ENCODE measurements at places on chromosomes 2 and 18.

GRCh38 chr2:173412628-173413027 lies 58.0 kb downstream of the CDCA7 start:
- DNase-seq: no peak

- DNase-seq: no peak
These were observed 230.2 kb upstream of the ZC3H15 start for GRCh38 chr2:186255823-186256222.

DNA sequence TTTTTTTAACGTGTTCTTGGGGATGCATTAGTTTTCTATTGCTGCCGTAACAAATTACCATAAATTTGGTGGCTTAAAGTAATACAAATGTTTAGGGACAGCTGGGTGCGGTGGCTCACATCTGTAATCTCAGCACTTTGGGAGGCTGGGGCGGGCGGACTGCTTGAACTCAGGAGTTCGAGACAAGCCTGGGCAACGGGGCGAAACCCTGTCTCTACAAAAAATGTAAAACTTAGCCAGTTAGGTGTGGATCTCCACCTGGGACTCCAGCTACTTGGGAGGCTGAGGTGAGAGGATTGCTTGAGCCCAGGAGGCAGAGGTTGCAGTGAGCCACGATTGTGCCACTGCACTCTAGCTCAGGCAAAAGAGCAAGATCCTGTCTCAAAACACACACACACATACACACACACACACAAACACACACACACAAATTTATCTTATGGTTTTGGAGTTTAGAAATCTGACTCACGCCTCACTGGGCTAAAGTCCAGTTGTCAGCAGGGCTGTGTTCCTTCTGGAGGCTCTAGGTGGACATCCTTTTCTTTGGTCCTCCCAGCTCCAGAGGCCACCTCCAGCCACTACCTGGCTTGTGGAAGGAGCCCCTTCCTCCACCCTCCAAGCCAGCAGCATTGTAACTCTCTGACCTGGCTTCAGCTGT lies 76.1 kb downstream of the SEPTIN10 start:
- no peak for DNase-seq

GRCh38 chr2:35978218-35978617 lies 377.4 kb upstream of the CRIM1 start:
- DNase-seq: no peak

- no peak for DNase-seq
These were observed 18.9 kb downstream of the TTR start for GRCh38 chr18:31610286-31611205.

GRCh38 chr2:20451341-20451740 lies 4.5 kb downstream of the RHOB start:
- DNase-seq: no peak

DNA sequence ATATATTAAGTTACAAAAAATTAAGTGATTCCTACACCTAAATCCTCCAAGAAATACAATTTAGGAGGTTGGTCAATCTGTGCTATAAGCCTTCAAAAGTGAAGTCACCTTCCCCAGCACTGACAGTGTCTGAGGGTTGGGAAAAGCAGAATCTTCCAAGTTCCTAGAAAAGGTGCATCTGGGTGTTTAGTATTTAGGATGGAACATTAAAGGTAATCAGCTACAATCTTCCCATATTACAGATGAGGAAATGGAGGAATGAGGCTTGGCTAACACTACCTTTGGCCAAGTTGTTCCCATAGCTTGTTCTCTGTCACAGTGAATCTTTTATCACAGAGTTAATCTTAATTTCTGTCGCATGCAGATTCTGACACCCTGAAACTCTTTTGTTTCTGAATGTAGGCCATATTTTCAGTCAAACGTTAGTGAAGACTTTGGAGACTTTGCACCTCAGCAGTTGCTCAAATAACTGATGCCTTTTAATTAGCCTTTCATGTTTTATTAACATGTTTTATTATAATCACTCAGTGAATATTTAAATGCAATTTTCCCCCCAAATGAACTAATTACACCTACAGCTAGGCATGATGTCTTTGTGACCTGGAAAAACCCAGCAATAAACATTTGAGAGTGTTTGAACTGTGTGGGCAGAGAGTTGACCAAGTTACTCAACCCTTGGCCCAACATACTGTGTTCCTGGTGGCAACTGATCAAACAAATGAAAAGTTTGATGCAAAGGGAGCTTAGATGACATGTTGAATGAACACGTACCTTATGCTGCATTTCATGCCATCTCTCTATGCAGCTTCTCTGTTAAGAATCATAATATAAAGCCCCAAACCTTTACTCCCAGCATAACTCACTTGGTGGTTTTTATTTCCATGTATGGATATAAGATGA lies 17.6 kb downstream of the FN1 start:
- no peak for DNase-seq

GRCh38 chr2:7801212-7801611 lies 880.6 kb upstream of the ID2 start:
- DNase-seq: no peak

- DNase-seq: no peak
These were observed 122.0 kb upstream of the RNU4ATAC start for GRCh38 chr2:121408641-121409040.

DNA sequence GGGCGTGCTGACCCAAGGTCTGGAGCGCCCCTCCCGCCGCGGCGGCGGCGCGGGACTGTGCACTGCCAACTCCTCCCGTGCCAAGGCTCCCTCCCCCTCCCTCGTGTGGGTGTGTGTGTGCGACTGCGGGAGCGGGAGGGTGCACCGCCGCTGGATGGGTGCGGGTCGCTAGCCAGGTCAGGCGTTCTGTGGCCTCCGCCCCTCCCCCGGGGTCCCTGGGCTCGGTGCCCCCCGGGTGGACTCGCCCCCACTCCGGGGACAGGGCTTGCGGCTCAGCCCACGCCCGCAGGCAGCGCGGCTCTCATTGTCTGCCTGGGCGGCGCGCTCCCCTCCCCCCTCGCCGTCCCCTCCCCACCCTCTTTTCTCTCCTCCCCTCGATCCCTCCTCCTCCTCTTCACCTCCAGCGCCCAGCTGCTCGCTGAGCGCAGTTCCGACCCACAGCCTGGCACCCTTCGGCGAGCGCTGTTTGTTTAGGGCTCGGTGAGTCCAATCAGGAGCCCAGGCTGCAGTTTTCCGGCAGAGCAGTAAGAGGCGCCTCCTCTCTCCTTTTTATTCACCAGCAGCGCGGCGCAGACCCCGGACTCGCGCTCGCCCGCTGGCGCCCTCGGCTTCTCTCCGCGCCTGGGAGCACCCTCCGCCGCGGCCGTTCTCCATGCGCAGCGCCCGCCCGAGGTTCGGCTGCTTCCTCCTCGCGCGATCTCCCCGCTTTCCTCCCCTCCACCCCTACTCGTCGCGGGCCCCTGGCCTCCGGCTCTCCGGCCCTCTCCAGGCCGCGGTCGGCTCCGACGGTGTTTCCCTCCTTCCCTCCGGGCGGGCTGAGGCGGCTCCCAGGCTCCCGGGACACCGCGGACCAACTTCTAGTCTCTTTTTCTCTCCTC lies at the start of gene GATA6:
TSS of gene GATA6 (plus strand) at position 579 of the 878 bp plus-strand sequence. CDS start 1,556 bp downstream, outside the sequence.
- no peak for DNase-seq

DNA sequence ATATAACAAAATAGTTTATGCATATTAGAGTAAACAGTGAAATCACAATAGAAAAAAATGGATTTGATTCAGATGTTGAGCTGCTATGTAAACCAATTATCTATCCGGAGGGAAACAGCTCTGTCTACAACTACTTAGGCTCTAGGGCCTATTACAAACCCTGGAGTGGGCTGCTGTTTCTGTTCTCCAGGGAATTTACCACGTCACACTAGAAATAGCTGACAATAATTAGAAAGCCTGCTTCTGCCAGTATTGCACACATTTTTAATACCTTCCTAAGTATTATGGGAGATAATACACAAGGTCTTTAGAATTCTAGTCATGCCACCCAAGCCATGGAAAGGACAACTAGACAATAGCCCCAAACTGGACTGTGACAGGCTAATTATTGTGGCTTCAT lies 411.1 kb downstream of the FIGN start:
- no peak for DNase-seq

DNA sequence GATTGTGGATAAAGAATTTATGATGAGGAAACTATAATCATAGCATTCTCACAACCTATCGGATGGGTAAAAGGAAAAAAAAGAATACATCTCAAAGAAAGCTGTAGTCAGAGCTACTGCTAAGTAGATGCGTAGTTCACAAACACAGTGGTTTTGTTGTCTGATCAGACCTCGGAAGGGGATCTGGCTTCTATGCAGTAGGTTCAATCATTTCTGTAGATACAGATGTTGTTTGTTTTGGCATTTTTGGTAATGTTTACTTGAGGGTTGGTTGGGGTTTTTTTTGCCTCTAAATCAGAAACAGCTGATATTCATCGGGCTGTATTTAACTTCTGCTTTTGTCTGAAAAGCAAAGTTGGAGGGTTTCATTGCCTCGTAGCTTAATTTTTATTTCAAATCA lies 42.1 kb downstream of the NPAS2 start:
- no peak for DNase-seq

DNA sequence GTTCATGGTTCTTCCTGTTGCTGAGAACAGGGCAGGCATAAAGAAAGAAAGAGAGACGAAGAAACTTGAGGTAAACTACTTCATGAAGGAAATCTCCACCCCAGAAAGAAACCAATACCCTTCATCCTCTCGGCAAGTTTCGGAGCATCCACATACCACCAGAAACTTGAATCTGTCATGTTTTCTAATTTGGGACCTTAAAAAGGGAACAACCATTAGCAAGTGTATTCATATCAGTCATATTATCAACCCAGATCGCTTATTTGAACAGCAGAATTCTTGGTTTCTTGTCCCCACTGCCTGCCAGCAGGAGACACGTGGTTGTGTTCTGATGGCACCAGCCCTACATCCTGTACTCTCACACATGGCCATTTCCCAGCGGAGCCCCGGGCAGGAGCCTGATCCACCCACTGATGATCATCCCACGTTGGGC lies 53.2 kb upstream of the FZD7 start:
- no peak for DNase-seq

DNA sequence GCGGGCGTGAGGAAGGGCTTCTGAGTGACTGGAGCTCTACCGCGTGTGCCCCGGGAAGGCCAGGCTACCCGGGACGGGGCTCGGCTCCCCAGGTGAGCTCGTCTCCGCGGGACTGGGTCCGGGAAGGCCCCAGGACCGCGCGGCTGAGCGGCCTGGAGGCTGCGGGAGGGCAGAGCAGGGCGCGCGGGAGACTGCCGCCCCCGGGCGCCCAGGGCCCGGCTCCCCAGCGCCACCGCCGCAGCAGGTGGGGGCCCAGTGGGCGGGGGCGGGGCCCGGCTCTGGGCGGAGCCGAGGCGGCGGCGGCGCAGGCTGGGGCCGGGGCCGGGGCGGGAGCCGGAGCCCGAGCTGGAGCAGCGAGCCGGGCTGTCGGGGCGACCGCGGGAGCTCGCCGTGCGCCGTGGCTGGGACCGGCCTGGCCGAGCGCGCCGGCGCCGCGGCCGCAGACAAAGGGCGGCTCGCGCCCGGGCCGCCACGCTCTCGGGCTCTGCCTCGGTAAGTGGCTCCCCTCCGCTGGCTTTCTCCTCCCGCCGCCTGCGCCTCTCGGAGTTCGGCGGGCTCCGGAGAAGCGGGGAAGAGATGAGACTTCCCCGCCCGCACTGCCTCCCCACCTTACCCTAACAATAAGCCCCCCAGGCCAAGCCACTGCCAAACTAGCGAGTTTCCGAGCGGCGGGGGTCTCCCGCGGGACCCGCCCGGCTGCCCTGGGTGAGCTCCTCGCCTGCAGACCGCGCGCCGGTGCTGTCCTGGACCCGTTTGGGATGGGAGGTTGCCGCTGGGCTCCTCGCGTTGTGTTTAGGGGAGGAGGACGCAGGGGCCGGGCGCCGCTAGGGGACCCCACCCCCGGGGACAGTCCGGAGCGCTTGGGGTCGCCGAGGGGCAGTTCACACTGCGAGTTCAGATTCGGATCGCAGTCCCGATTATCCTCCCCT lies at the start of gene MAPK4:
TSS of gene MAPK4 (plus strand) at position 336 of the 929 bp plus-strand sequence. CDS start 103,872 bp downstream, outside the sequence.
- DNase-seq: peak; percentile 52

- no peak for DNase-seq
These were observed 33.2 kb upstream of the ID2 start for GRCh38 chr2:8648441-8649213.

- no peak for DNase-seq
These were observed 156.2 kb downstream of the HDAC4 start for GRCh38 chr2:239244625-239245024.

DNA sequence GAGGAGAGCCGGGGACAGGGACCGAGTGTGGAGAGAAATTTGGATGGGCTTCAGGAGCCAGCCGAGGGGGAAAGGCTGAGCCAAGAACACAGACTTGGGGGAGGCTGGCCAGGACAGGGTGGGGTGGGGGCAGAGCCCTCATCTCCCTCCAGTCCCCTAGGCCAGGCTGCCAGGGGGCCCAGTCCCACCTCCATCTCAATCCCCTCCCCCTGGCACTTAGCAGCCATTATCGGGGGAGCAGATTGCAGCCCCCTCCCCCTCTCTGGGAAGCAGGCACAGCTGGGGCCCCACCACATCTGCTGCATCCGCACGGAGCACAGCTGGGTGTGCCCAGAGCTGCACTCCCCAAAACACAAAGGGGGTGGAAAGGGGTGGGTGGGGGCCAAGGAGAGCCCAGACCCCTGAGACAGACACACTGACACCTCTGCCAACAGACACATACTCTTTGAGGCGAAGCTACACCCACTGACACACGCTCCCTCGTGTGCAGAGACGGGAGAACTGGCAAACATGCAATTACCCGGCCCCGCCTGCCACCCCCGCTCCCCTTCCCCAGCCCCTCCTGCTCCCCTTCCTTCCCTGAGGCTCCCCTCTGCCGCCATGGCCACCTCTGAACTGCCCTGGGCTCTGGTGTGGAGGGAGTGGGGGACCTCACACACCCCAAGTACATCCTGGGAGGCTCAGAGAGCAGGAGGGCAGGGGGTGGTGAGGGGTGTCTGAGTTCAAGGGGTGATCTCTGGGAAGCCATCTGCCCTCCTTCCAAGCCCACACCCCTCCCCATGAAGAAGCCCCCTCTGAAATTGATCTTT lies 5.1 kb upstream of the ASIC4 start:
- no peak for DNase-seq

GRCh38 chr2:83901317-83901716 lies 557.8 kb downstream of the SUCLG1 start:
- no peak for DNase-seq

- no peak for DNase-seq
These were observed 131.3 kb downstream of the CCDC148 start for GRCh38 chr2:158325031-158325781.

DNA sequence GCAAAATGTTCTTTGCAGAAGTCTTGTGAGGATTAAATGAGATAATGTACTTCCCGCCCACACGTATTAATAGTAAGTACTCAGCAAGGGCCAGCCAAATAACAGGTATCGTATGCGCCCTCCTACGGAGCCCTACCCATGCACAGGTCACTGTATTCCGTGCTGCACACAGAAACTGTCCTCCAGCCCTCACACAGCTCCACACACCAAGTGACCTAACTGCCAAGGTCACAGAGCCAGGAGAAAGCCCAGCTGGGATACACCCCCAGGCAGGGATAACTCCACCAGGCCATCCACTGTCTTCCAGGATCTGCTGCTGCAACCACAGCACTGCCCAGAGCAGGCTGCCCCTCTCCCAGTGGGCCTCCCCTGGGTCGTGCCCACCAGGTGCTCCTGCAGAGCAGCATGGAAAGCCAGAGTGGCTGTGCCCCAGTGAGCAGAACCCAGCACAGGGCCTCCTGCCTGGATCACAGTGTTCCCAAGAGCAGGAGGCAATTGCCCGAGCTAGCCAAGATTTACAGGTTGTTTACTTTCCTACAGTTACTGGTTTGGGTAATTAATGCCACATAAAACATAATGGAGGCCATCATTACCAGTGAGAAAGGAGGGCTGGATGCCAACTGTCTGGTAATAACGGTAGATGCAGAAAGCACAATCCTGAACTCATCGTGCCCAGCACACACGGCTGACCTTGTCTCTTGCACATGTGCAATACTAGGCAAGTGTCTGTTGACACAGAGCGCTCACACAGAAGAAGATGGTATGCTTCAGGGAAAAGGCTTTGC lies 24.4 kb downstream of the TFCP2L1 start:
- DNase-seq: no peak
